ENCODE measurements at places on chromosomes 11 and 22.

DNA sequence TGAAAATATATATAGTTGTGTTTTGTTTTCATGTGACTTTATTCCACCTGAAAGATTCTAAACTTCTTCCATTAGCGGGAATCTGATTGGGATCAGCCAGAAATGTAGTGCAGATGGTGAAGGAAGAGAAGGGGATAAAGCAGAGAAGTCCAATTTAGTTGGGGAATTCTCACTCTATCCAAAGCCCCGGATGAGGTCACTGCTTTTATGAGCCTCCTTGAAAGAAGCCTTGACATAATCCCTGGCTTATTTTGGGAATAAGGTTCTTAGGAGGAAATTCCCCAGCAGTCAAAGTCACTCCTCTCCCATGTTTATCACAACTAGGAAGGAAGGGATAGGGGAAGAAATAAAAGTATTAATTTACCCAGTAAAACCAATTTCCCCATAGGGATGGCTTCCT is 41.1 kb downstream of the OSBP start:
- no peak for DNase-seq

DNA sequence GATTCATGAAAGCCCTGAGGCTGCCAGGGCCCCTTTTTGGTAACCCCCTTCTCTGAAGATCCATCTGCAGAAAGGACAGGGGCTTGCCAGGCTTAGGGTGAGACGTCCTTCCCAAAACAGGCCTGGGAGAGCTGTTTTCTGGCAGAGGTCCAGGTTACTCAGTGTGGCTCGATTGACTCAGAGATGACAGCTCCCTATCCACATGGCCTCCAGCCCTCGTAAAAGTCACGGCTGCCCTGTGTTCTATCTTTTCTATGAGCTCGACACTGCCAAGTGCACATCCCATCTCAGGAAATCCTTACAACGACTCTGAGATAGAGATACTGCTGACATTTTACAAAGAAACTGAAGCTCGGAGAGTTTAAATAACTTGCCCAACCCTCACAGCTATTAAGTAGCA is 20.4 kb downstream of the ADAMTS8 start:
- DNase-seq, result no peak

- DNase-seq, result no peak
These were observed 80.1 kb downstream of the INSC start for GRCh38 chr11:15194671-15195415.

- DNase-seq, result no peak
These were observed 101.1 kb downstream of the ATXN10 start for GRCh38 chr22:45772743-45773142.

DNA sequence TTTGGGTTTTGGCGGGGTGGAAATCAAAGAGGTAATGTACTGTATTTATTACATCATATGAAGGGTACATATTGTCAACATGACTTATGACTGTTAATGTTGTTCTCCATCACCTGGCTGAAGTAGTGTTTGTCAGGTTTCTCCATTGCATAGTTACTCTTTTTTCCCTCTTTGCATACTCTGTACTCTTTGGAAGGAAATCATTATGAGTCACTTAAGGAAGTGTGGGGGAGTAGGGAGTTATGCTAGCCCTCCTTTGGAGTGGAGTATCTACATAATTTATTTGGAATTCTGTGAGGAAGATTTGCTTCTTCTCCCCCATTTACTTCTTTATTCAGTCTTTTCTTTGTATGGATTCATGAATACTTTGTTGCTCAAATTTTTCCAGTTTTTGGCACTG is 3.6 kb upstream of the PGR start:
- no peak for DNase-seq

GRCh38 chr22:47189056-47189916 is 426.8 kb downstream of the TBC1D22A start:
- DNase-seq, result no peak

DNA sequence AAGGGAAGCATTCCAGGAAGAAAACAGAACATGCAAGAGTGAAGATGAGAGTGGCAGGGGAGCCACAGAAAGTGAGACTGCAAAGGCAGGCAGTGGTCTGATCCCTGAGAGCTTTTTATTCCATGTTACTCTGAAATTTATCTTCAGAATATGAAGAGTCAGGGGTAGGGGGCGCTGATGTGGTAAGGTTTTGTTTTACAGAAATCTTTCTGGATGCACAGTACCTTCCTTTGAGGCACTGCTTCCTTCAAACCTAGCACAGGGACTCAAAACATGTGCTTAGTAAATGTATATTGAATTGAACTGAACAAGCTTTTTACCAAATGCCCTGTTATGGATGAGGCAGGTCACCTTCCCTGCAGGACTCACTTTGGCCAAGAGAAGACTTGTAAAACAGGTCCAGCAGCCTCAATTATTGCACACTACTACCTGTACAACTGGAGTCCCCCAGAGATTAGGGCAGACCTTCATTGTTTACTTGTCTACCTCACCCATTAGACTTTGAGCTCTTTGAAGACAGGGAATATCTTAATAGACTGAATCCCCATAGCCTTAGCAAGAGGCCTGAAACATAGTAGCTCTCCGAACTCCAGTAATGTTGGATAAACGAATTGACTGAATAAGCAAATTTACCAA is 2.2 kb downstream of the PAK1 start:
- DNase-seq, result peak; percentile 24

GRCh38 chr11:2155511-2155910 is 5.5 kb downstream of the INS start:
- DNase-seq, result no peak

All from SW 1271 (cell line).